Stimulated activated CD4-positive, alpha-beta T cell treated with anti-CD3 and anti-CD28 coated beads, Interleukin-1b, Interleukin-23, amount 100 ng/mL, for 4 hours (primary cell): ENCODE measurements at places on chromosomes 7 and 10.

DNA sequence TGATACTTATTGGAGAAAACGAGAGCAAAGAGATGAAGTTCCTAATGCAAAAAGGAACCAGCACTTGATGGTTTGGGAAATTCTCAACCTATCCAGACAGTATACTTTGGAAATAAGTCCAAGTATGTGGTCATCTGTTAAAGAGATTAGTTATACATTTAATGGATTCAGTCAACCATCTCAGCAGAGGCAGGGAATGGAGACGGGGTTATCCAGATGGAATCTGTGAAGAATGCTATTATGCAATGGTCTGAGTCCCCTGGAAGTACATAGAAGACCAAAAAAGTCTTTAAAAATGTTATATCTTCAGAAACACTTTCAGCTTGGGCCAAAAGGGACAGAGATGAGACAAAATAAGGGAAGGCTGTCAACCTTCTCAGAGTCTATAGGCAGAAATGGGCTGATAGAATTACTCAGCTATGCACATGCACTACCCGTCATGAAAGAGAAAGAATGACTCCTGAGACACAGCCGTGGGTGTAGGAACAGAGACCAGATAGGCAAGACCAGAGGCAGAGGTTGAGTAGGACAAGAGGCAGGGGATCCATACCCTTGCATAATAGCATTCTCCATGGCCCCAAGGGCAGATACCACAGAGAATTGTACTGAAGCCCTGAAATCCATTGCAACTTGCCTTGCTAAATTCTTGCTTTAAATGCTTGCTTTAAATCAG is 738.8 kb upstream of the POT1 start:
- DNase-seq, result no peak

- DNase-seq, result no peak
Observed at GRCh38 chr7:2224491-2224928, 8.2 kb downstream of the MAD1L1 start.

DNA sequence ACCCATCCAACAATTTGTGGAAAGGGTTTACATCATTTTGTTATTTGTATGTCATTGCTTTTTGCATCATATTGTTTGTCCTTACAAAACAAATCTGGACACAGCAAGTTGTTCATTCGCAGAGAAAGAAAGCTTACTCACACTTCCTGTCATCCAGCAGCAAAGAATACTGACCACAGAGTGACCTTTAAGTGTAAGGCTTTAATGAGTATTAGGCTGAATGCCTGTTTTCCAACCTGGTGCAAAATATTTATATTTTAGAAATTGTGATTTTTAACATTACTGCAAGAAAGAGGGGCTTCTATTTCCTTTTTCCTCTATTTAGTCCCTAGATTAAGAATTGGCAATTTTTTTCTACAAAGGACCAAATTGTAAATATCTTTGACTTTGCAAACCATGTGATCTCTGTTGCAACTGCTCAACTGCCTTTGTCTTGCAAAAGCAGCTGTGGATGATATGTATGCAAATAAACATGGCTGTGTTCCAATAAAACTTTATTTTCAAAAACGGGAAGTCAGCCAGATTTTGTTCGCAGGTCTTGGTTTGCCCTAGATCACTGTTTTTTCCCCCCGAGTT is 27.8 kb upstream of the ITGB1 start:
- no peak for DNase-seq

GRCh38 chr7:155521743-155522398 is 24.5 kb downstream of the CNPY1 start:
- DNase-seq, result no peak

DNA sequence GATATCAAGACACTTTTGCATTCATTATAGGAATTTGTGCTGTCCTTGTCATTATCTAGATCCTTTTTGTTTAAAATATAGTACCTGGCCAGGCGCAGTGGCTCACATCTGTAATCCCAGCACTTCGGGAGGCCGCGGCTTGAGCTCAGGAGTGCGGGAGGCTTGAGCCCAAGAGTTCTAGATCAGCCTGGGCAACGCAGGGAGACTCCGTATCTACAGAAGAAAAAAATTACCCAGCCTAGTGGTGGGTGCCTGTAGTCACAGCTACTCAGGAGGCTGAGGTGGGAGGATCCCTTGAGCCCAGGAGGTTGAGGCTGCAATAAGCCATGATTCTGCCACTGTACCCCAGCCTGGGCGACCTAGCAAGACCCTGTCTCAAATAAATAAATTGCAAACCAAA is 621 bp upstream of the MORN4 start:
- DNase-seq, result no peak

DNA sequence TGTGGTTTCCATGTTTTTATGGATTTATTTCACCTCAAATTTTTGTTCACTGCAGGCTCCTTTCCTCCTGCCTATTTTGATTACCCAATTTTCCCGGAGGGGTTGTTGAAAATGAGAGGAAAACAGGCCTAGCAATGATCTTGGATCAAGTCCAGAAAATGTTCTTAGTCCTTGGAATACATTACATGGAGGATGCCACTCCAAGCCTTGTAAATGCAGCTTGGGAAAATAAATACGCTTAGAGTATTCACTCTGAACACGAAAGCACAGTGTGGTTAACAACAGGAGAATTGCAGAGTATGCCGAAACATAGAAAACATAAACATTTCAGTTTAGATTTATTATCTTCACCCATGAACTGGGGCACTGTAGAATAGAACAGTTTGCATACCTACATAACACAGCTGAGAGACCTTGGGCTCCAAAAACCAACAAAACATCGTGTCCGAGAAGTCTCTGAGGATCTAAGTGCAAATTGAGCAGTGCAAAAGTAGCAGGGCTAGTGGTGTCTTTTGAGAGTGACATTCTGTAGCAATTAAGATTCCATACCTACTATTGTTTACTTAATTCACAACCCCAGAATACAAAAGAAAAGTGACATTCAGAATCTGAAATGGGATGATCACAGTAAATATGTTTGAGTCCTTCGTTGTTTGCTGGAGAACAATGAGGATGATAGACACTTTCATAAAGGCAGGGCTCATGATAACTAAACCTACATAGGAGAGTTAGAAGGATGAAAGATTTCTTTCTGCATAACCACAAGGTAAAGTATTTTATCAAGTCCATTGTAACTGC is 7.6 kb upstream of the CD36 start:
- no peak for DNase-seq

DNA sequence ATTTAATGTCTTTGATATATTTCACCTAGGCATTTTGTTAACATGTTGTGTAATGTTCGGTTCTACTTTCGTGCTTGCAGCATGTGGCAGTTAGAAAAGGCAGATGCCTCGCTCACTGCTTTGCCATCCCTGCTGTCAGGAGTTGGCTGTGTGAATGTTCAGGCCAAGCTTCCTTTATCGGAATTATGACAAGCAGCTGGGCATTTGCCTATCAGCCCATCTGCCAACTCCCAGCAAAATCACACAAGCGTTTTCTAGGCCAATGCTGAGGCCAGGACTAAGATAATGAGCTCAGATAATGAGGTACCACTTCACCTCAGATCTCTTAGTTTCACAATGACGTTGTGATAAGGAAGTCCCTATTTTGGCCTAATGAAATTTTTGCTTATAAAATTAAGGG is 212.7 kb upstream of the FAM3C start:
- no peak for DNase-seq

- no peak for DNase-seq
Observed at GRCh38 chr10:67803588-67804394, 34.2 kb downstream of the DNAJC12 start.

- no peak for DNase-seq
Observed at GRCh38 chr10:61318429-61318828, 134.8 kb downstream of the TMEM26 start.

GRCh38 chr7:114365791-114366190 is 48.8 kb upstream of the FOXP2 start:
- DNase-seq, result no peak

DNA sequence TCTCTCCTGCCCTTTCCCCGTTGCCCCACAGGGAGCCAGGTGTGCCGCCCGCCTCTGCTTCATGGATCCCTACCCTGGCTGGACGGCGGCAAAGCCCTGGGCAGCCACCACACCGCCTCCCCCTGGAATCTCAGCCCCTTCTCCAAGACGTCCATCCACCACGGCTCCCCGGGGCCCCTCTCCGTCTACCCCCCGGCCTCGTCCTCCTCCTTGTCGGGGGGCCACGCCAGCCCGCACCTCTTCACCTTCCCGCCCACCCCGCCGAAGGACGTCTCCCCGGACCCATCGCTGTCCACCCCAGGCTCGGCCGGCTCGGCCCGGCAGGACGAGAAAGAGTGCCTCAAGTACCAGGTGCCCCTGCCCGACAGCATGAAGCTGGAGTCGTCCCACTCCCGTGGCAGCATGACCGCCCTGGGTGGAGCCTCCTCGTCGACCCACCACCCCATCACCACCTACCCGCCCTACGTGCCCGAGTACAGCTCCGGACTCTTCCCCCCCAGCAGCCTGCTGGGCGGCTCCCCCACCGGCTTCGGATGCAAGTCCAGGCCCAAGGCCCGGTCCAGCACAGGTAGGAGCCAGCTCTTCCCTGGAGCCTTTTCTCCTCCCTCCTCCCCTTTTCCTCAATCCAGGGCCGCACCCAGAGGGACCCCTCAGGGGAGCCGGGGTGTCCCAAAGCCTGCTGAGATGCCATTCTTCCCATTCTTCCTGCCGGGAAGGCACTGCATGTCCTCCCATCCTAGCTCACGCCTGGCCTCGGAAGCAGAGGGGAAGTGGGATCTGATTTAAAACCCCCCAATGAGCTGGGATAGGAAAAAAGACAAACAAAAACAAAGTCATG is 4.0 kb downstream of the GATA3 start:
- no peak for DNase-seq

GRCh38 chr7:123604739-123605138 is 3.1 kb downstream of the ASB15 start:
- no peak for DNase-seq

- DNase-seq, result no peak
Observed at GRCh38 chr10:86599729-86600128, 54.6 kb upstream of the OPN4 start.

GRCh38 chr10:61465171-61465496 is 12.0 kb upstream of the TMEM26 start:
- no peak for DNase-seq

DNA sequence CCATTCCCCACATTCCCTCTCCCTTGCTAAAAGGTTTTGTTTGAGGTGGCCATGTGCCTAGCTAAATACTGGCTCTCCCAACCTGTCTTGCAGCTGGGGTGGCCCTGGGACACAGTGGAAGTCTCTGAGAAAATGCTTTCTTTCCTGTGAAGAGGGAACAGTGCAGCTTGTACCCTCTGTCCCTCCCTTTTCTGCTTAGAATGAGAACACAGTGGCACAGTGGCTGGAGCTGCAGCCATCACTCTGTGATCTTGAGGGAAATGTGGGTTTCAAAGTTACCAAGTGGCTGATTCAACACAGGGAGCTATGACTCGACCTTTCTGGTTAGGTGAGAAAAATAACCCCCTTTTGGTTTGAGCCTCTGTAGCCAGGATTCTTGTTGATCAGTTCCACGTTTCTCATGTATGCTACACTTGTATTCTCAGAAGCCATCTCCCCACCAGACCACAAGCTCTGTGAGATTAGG is 62.7 kb upstream of the CARD11 start:
- no peak for DNase-seq

DNA sequence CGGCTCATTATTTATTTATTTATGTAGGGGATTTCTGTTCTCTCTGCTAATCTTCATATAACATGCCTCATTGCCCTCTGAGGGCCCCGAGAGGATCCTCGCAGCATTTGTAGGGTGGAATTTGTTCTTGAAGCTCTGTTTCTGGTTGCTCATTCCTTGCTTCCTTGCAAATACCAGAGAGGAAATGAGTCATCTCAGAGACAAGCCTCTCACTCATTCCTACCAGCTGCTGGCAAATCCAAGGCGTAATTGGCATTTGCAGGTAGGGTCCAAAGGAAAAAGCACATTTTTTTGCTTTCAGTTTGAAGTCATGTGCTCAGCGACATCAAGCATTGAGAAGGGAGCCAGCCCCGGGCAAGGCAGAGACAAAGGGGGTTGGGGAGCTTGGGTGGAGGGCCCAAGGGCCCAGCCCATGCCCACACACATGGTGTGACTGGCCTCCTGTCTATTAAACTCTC is 501.6 kb downstream of the GALNT17 start:
- no peak for DNase-seq

DNA sequence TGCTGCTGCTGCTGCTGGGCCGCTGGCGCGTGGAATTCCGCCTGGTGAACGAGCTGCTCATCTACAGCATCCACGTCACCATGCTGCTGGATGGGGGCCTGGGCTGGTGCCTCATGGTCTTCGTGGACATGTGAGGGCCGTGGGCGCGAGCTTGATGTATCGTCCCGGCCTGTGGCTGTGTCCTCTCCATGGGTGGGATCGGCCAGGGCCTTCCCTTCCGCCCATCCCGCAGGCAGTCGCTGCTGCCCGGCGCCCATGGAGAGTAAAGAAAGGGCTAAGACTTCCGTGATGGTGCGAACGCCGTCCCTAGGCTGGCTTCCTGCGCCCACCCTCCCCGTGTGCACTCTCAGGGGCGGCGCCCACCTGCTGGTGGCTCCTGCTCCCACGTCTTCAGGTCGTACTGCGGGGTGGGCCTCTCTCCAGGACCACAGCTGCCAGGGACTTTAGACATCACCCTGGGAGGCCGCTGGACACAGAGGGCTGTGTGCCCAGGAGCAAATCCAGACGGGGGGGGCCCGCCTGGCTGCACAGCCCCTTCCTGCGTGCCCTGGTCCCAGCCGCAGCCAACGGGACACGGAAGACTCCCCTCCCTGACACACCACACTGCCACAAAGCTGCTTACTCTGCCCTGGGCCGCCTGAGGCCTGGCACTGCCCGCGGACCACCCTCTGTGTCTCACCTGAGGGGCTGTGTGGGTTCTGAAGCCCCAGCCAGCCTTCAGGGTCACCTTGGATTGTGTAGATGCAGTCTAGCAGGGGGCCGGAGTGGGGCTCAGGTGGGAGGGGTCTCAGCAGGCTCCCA is 167.5 kb downstream of the SEPTIN7 start:
- no peak for DNase-seq

DNA sequence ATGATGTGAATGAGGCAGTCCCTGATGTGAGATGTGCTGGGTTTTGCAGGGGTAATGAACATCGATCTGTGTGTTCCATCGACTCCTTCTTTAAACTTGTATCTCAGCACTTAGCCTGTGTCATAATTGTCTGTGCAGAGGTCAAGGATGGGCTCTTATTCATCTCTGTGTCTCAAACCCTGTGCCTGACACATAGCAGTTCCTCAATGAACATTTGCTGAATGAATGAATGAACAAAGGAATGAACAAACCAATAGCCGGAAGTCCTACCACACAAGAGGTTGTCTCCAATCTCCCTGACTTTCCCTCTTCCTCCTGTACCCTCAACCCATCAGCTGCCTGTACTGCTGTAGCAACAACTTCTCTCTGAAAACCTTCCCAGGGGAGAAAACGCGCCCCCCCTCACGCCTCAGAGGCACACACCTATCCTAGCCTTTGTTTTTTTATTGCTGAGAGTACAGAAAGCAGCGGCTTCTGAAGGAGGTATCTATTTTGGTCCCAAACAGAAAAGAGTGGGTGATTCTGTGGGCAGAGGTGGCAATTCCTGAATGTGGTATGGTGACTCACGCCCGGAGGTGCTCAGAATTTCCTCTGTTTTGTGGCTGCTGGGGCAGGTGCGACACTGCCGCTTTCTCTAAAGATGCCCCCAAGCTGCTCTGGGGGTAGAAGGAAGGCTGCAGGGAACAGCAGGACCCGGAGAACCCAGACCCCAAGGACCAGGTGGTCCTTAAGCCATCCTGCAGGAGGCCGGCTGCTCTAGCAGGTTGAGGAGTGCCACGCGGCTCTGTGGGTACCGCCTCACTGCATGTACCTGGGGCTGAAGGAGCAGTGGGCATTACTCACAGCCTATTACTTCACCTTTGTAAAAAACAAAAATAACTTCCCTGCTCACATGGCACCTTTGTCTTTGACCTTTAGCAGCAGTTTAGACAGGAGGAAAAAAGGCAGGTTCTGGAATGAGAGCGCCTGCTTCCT is 9.6 kb downstream of the IL2RA start:
- peak; percentile 73 for DNase-seq

- no peak for DNase-seq
Observed at GRCh38 chr7:95327356-95327755, 3.0 kb upstream of the PON1 start.
